ENCODE measurements at places on chromosomes 7 and 10.

- no peak for DNase-seq
These were observed 121.9 kb downstream of the STRA8 start for GRCh38 chr7:135355377-135356048.

GRCh38 chr10:6115824-6116350 lies 27.1 kb downstream of the RBM17 start:
- DNase-seq, result no peak

DNA sequence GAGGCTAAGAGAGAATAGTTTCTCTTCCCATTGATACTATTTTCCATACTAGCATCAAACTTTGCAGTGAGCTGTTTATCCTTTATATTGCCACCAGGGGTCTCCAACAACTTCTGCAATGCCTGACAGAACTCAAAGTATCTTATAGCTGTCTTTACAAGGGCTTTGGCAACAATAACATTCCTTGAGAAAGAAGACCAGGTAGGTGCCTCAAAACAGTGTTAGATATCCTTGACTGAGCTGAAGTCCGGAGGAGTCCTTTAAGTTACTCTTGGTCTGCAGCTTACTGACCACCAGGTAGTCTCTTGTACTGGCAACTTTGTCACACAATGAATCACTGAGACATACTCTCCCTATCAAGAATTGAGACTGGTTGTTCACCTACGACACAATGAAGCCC lies 30.0 kb upstream of the TES start:
- no peak for DNase-seq

DNA sequence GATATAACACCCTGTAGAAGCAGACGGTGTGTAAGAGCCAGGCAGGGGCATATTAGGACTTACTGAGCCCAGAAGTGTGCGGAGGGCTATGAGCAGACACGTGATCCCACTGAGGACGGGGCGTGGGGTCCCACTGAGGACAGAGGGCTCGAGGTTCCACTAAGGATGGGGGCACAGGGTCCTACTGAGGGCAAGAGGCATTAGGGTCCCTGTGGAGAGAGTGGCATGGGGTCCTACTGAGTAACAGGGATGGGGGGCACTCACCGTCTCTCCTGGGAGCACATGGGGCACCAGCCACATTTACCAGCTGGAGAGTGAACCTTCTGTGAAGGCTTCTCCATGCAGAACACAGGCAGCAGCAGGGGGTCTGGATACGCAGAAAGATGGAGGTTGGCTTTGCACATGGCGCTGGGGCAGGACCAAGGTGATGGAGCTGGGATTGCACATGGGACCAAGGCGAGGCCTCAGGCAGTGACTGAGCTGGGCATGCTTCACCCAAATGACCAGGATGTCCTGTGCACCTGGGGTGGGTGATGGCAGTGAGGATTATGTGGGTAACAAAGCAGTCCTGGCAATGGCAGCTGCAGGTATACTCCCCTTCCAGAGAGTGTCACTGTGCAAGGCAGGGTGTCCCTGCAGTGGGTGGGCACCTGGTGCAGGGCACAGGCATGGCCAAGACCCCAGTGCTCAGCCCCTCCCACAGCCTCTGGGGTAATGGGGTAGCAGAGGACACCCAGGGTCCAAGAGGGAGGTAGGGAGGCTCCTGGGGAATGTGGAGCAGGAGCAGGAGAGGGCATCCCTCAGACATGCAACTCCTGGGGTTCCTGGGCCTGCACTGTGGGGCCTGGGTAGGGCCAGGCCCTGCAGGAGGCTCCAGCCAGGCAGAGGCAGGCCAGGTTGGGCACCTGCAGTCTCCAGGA lies 278.1 kb downstream of the TCERG1L start:
- no peak for DNase-seq

DNA sequence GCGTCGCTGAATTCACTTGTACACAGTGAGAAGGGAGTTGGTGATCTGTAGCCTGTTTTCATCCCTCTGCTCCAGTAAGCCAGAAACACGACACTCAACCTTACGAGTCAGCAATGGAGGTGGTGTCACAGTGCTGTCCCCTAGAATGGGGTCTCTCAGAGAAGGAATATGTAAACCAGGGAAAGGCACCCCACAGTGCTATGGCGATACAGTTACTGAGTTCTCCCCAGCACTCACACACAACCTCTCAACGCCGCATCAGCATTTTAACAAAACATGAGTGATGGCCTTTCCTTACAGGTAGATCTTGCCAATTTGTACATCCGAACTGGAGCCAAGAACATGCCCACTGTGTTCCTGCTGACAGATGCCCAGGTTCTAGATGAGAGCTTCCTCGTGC lies 196.3 kb downstream of the CDCA7L start:
- DNase-seq, result no peak

GRCh38 chr10:18233775-18234174 lies 93.6 kb downstream of the CACNB2 start:
- no peak for DNase-seq

DNA sequence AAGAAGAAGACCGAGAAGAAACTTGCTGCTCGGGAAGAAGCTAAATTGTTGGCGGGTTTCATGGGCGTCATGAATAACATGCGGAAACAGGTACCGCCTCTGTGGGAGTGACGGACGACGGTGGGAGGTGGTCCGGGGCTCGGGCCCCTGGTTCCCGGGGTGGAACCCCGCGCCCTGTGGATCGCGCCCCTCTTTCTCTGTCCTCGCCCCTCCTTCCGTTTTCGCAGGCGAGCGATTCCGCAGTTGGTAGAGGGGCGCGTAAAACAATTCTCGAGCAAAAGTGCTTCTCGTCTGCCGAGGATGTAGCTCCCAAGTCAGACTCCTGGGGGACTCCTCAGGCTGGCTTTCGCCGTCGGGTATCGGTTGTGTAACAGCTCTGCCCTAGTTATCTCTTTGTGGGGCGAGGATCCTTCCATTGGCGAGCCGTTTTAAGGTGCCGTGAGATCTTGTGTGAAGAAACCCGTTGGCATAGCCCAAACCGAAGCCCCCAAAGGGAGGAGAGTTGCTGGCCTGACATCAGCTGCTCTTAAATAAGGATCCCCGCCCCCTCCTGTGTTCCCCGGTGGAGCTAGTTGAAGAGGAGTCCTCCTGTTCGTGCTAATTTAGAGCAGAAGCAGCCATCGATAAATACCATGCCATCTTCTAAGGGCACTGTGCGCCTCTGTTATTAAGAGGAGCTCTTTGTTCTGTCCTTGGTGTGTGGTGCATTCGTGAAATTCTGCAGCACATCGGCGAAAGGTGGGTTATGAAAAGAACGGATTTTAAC lies 655 bp downstream of the KLHL7 start:
- peak; percentile 22 for DNase-seq

GRCh38 chr10:69630651-69631400 lies 779 bp downstream of the FAM241B start:
- no peak for DNase-seq

DNA sequence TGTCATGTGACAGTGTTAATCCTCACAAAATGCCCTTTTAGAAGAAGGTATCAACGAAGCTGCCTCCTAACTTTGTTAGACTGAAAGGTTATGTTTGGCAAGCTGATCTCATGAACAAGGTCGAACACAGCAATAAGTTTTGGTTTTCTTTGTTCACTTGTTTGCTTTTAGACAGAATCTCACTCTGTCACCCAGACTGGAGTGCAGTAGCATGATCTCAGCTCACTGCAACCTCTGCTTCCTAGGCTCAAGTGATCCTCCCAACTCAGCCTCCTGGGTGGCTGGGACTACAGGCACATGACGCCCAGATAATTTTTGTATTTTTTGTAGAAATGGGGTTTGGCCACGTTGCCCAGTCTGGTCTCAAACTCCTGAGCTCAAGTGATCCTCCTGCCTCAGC lies 1.1 kb downstream of the STRA8 start:
- DNase-seq, result no peak

DNA sequence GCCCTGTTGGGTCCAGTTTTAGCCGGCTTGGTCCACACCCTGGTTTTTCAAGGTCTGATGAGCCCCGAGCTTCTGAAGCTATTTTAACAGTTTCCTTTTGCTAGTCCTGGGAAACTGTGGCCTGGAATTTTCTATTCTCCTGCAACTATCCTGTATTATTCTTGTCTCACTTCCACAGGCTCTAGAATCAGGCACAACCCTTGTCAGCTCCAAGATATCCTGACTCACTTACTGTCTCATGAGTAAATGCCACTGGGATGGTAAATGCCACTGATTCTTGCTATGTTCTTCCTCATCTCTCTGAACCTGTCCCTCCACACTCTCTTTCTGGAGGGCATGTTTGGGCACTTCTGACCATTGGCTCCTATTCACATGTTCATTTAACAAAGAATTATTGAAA lies 611.5 kb upstream of the IGFBP3 start:
- DNase-seq, result no peak

DNA sequence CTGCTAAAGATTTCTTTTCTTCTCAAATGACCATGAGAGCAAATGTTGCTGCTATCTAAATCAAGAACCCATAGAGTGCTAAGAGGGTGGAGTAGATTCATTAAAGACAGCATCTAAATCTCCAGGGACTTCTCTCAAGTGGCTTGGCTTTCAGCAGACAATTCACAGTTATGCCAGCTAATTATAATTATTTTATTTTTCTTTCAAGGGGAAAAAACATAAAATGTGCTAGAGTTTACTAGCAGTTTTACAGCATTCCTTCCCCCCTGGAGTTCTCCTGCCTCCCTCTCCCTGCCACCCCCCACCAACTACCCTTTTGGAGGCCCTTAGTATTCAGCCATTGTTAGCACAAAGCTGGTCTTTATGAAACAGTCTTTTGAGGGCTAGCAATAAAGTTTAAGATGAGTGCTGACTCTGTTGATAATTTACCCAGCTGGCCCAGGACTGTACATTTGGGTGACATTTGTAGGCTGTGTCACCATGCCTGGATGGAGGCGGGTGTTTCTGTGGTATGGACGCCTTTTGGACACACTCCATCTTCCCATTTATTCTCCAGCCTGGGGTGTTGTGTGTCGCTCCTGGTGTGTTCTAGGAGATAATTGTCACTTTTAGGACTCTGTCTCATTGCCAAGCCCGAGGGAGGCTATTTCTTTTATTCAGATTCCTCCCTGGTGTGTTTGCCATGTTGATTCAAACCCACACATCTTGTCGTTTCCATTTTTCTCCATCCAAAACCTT lies 160.2 kb downstream of the CREB5 start:
- DNase-seq, result no peak

- DNase-seq, result no peak
These were observed 433.1 kb downstream of the HTR7 start for GRCh38 chr10:90424730-90425129.

- no peak for DNase-seq
These were observed 55.3 kb downstream of the CH25H start for GRCh38 chr10:89151857-89152256.

DNA sequence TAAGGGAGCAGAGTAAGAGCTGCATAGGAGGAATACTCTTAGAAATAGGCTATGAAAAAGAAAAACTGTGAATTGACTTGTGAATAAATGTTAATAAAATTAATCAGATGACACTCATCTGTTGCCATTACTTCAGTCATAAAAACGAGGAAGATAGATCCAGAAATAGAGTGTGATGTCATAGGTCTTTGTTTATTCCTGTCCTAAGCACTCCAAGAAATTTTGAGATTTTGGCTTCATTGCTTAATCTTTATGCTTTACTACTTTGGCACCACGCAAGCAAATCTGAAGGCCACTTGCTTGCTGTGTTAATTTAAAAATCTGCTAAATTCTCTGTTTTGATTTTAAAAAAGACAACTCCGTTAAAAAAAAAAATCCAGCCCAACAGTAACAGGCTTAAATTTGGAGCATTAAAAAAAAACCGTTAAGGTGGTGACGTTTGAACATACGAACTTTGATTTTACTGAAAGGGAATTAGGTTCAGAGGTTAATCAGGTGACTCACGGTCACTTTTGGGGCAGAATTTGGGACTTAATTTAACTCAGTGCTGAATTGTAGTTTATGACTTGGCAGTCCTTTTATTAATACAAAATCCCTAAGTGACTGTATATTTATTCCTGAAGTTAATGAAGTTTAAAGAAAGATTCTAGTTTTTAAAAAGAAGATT lies 3.4 kb downstream of the IFRD1 start:
- DNase-seq, result no peak

- no peak for DNase-seq
These were observed 17.2 kb upstream of the FXYD4 start for GRCh38 chr10:43354330-43354635.

- DNase-seq, result no peak
These were observed 51.0 kb upstream of the NAMPT start for GRCh38 chr7:106335814-106336213.

DNA sequence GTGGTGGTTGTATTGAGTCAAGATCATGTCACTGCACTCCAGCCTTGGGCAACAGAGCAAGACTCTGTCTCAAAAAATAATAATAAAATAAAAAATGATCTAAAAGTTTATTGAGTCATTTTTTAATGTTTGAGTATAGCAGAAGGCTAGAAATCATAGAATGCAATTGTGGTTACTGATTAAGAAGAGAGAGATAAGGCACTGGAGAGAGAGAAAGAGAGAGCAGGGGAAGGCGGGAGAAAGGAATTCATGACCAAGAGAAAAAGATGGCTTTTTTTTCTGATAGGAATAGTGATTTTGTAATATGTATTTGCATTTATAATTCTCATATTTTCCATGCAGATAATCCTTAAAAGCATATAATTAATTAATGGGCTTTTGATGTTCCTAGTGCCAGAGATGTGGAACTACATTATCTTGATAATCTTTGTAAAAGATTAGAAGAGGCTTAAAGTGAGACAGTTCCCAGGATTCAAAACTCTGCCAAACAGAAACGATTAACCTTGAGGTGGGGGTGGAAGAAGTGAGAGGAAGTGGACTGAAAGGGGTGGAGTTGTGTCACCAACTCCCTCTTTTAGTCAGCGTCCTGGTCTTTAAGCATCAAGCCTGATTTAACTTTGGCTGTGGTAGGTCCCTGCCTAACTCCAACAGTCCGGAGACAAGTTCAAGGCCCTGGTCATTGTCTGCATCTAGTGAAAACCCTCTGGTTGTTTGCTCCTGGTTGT lies 76.2 kb downstream of the CHN2 start:
- no peak for DNase-seq

DNA sequence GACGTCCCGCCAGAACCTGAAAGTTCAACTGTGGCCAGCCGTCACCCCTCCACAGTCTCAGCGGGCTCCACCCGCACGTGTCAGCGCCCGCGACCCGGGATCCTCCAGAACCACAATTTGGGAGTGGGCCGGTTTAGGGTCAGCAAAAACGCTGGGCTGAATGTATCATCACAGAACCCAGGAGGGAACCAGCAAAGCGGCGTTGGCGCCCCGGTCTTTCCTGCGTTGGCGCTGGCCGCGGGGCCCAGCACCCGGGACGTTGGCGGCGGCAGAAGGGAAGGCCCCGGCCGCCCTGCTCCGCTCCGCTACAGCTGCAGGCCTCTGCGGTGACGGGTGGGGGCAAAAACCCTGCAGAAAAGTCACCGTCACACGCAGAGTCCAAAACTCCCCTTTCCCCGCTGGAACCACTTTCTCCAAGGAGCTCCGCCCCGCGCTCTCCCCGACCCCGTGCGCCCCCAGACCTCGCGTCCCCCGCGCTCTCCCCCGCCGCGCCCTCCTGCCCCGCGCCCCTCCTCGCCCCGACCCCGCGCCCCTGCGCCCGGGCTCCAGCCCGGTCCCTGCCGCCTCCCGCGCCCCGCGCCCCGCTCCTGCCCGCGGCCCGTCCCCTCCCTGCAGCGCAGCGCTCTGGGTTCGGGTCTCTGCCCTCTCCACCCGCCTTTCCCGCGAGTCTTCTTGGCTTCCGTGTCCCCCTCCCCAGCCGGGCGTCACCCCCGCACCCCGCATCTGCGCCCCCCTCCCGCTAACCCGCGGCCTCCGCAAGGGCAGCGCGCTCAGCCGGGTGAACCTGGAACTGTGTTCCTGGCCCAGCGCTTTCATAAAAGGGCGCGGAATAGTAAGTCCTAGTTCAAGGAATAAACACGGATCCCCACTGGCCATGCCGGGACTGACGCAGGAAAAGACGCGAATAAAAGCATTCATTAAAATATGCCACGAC lies 24.0 kb upstream of the RNF32 start:
- no peak for DNase-seq

Data from activated CD8-positive, alpha-beta memory T cell treated with anti-CD3 and anti-CD28 coated beads for 4 hours (primary cell).